ENCODE measurements at places on chromosomes 11 and 22. TPM values are rescaled to one million over a fixed set of nuclear protein-coding genes. Genes with fewer than 3 reads are reported as not detected.

Gene TMEM121B
- 0.20 TPM for total RNA-seq

Gene CCDC15
- total RNA-seq = 0.10 TPM

Gene HORMAD2
- total RNA-seq = not detected

Gene GPR83
- total RNA-seq = not detected

Gene ADAMTS8
- 0.46 TPM for total RNA-seq

Gene ANKK1
- not detected for total RNA-seq

Gene UPK3A
- total RNA-seq = 0.75 TPM

Gene C11orf86
- total RNA-seq = not detected

Gene CALCA
- total RNA-seq = not detected

Gene CDC42BPG
- not detected for total RNA-seq

Gene GLYATL1
- total RNA-seq = 0.94 TPM

Gene TRPM5
- total RNA-seq = not detected

Gene PELI3
- 36.9 TPM for total RNA-seq

Gene CDC42EP2
- 5.2 TPM for total RNA-seq

Gene CHADL
- not detected for total RNA-seq

Gene OR8D4
- total RNA-seq = not detected

Gene DUSP8
- total RNA-seq = 2.6 TPM

Gene LINC01488
- total RNA-seq = not detected

Gene CECR2
- 29.6 TPM for total RNA-seq

Gene APOBEC3C
- total RNA-seq = 0.58 TPM

Gene SCGB1C1
- not detected for total RNA-seq

Gene RAB38
- not detected for total RNA-seq

Gene APLNR
- total RNA-seq = 0.32 TPM

Gene BTG4
- total RNA-seq = not detected

Gene CHRM4
- not detected for total RNA-seq

Gene TMEM191B
- not detected for total RNA-seq

Data from gastrocnemius medialis (tissue), 4 donors.